ENCODE measurements at places on chromosomes 12 and 14. TPM values are rescaled to one million over a fixed set of nuclear protein-coding genes. Genes with fewer than 3 reads are reported as not detected.

TAS2R10 gene
- not detected for total RNA-seq

FOXN4 gene
- total RNA-seq, result 0.12 TPM

BIN2 gene
- total RNA-seq, result not detected

MYO1H gene
- total RNA-seq, result not detected

NFE2 gene
- total RNA-seq, result 0.24 TPM

MYH6 gene
- total RNA-seq, result not detected

KRT83 gene
- 5.4 TPM for total RNA-seq

PKP2 gene
- total RNA-seq, result 2.1 TPM

IFI27L1 gene
- total RNA-seq, result 14.6 TPM

CLEC2A gene
- not detected for total RNA-seq

HOXC5 gene
- total RNA-seq, result 0.50 TPM

IL22 gene
- total RNA-seq, result not detected

CLEC4D gene
- total RNA-seq, result not detected
